Umbilical cord (tissue), 2 donors: ENCODE measurements at places on chromosomes 11 and 22. TPM values are rescaled to one million over a fixed set of nuclear protein-coding genes. Genes with fewer than 3 reads are reported as not detected.

GRCh38 chr22:37331034-37331428 lies 48.7 kb downstream of the CYTH4 start:
- no peak for DNase-seq

GRCh38 chr22:36374603-36375024 lies 13.2 kb downstream of the MYH9 start:
- DNase-seq, result no peak

DNA sequence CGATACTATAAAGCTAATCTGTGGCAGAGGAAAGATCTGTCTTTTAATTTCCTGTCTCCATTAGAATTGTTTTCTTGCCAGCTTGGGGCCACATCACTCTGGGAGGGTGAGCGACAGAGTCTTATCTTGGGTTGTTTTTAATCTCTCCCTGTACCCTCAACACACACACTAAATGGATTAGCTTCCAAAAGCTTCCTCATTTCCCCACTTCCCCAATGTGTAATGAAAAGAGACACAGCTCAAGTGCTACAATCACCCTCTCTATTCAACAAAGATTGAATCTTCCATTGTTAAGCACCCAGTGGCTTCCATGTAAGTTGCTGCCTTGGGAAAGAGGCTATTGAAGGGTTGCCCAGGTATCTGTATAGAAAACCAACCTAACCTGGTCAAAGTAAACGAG lies 6.1 kb upstream of the ASCL3 start:
- no peak for DNase-seq

- no peak for DNase-seq
These were observed 54.3 kb downstream of the DDI1 start for GRCh38 chr11:104090767-104091166.

DNA sequence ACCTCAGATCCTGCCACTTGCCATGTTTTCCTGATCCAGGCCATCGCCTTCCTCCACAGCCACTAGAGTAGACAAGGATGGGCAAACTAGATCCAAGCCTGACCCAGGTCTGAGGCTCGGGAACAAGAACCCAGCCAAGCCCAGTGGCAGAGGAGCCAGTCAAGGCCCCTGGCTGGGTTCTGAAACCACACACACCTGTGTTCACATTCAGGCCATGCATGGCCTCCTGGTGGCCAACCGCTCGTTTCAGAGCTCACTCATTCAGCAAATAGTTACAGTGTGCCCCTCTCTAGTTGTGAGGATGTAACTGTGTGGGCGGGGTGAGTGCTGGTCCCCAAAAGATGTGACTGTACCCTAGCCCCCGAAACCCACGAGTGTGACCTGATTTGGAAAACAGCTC lies 337.6 kb downstream of the CTTN start:
- no peak for DNase-seq

GRCh38 chr11:111308140-111308539 lies 9.8 kb downstream of the POU2AF3 start:
- DNase-seq, result no peak

- no peak for DNase-seq
These were observed 11.8 kb upstream of the CD5 start for GRCh38 chr11:61090521-61090920.

- no peak for DNase-seq
These were observed 2.2 kb downstream of the CYB561A3 start for GRCh38 chr11:61359516-61359915.

DNA sequence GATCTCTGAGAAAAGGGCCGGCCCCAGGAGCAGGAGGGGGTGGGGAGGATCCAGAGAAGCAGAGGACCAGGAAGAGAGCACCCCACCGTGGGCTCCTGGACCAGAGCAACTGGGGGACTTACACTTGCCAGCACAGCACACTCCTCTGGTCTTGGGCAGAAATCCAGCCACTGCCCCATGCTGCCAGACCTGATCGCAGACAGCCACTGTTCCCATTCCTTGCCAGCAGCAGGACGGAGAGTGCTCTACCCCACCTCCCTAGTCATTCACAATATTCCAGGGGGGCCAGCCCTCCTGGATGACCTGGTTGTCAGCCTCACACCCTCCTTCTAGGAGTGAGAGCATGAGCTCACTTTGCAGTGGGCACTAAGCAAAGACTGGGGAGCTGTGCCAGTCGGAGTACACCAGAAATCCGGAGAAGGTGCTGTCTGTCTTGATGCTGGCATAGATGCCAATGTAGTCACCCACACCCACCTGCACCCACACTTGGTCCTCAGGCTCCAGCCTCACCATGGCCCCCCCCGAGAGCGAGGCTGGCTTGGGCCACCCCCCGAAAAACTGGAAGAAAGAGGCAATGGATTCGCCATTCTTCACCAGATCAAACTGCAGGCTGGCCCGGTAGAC lies 1.6 kb downstream of the C1QTNF5 start:
- no peak for DNase-seq

GRCh38 chr11:70742553-70743291 lies 344.4 kb downstream of the CTTN start:
- peak; percentile 73 for DNase-seq

DNA sequence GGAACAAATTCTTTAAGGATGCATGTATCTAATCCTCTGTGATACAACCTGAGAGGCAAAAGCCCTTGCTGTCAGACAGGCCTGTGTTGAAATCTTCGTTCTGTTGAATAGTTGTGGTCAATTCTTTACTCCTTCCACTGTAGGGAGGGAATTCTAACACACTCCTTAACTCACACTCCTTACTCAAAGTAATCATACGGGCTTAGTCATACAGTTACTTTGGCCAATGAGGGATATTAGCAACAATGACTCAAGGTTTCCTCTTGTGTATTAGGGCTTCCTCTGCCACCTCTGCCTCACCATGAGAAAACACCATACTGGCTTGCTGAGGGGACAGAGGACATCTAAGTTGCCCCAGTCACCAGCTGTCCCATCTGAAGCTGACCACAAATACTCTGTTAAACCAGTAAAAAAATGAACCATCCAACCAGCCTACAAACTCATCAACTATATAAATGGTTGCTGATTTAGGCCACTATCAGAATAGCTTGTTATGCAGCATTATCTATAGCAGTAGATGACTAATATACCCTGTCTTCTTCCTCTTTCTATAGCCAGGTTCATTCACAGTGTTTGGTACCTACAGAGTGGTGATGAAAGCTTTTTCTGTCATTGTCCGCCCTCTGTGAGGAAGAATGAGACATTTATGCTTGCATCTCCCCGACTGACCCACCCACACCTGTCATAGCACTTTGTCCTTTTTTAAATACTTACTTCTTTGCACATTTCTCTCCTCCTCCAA lies 322.8 kb upstream of the SYN3 start:
- DNase-seq, result no peak

DNA sequence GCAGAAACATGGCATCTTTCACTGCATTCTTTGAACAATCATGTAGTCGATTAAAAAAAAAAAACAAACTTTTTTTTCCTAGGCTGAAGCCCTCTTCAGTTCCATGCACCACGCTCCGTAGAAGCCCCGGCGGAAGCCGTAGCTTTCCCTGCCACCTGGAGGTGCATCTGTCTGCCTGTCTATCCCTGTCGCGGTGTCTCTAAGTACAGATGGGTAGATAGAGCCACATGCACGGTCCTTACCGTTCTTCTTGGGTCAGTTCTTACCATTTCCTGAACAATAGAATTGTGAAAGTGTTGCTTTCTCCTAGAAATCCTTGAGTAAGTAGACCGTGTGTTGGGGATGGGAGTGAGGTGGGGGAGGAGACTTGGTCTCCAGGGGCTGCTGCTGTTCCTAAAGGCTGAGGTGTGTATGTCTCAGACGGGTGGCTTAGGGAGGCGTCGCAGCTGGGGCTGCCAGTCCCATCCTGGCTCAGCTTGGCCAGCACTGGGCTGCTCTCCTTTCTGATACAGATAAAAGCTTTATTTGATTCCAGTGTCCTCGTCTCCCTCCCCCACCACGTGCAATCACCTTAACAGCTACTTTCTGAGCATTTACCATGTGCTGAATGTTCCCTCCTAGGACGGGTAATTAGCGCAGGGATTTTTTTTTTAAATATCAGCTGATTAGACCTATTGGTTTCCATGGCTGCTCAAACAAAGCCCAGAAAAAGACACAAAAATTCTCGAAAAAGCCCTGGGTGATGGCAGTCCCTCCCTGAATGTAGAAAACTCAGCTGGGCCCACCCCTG lies 46.8 kb downstream of the MACROD1 start:
- no peak for DNase-seq

The FOLH1 gene
- 4.6 TPM for total RNA-seq

The MS4A6E gene
- not detected for total RNA-seq

The OR51D1 gene
- 3.1 TPM for total RNA-seq

The OR5A2 gene
- 4.3 TPM for total RNA-seq

The F2 gene
- total RNA-seq, result not detected
